ENCODE measurements at places on chromosomes 4 and X.

DNA sequence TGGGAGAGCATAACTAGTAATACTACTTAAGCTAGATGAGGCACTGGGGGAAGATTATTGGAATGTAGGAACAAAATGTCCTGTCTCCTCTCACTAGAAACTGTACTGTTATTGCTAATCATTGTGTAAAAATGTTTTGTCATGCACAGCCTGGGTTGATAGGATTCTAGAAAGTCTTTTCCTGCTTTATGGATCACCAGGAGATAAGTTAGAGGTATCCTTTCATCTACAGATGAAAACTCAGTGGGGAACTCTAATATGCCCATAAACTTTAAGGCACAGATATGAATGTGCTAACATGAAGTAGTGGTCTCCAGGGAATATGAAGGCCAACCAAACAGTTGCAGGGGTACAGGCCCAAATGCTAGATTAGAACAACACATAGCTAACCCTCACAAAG lies 57.5 kb downstream of the SRPX start:
- DNase-seq, result no peak

DNA sequence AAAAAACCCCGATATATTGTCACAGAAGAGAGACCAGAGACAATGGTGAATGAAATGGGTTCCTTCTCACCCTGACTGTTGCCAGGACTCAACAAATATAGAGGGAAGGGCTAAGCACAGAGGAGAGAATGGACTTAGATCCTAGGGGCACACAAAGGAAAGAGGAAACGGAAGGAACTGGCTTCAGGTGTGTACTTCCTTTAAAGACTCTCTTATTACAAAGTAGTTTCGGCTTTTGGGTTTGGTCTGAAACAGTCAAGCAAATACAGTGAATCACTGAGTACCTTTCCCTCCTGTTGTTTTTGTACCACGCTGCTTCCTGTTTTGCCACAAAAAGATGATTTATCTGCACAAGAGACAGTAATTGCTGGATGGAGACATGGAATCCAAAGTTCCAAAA lies 46.1 kb upstream of the S100G start:
- DNase-seq, result peak; percentile 11

GRCh38 chr4:87532109-87532508 lies 2.9 kb upstream of the SPARCL1 start:
- DNase-seq, result no peak

GRCh38 chr4:20348411-20348810 lies 96.7 kb downstream of the SLIT2 start:
- DNase-seq, result no peak

- DNase-seq, result no peak
Measured at GRCh38 chr4:175873707-175874106, 61.6 kb upstream of the GPM6A start.

- no peak for DNase-seq
Measured at GRCh38 chr4:44908565-44908964, 182.2 kb upstream of the GNPDA2 start.

GRCh38 chrX:39613482-39613995 lies 484.2 kb downstream of the BCOR start:
- DNase-seq, result no peak

All from AG10803 (cell line).